ENCODE measurements at places on chromosomes 16 and 17.

DNA sequence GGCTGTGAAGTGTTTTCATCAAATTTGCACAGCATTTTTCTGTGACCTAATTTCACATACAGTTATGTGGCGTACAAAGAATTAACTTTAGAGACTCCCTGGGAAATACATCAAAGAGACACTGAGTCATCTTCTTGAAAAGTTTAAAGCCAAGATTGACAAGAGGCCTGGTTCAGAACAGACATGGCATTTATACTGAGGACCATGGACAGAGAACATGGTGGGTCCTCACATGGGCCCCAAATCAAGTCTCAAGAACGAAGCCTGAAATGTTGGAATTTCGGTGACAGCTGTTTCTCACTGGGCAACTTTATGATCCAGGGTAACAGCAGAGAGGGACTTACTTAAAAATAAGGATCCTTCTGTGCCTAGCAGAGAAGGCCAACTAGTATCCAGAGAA lies 311.5 kb upstream of the KCNJ16 start:
- no peak for DNase-seq

GRCh38 chr17:61345061-61345460 lies 54.6 kb upstream of the TBX2 start:
- no peak for DNase-seq

- no peak for DNase-seq
Observed at GRCh38 chr16:84742641-84743092, 42.9 kb downstream of the USP10 start.

GRCh38 chr16:8996891-8997290 lies 33.2 kb upstream of the USP7 start:
- DNase-seq = no peak

DNA sequence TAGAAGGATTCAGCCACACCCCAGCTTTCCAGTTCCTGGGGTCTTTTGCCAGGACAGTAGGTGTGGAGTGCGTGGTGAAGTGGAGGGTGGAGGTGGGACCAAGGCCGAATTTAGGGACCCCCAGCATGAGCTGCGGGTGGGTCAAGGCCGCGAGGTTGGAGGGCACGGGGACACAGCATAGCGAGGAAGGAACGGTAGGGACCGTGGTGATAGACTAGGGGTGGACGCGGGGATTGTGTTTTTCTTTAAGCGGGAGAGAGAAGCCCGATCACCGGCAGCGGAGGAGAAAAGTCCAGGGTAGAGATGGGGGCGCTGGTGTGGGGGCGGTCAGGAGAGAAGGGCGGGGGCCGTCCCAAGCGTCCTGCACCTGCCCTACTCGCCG lies 261 bp upstream of the B4GALNT2 start:
- DNase-seq = no peak

GRCh38 chr16:47061204-47061603 lies 82.5 kb downstream of the NETO2 start:
- no peak for DNase-seq

DNA sequence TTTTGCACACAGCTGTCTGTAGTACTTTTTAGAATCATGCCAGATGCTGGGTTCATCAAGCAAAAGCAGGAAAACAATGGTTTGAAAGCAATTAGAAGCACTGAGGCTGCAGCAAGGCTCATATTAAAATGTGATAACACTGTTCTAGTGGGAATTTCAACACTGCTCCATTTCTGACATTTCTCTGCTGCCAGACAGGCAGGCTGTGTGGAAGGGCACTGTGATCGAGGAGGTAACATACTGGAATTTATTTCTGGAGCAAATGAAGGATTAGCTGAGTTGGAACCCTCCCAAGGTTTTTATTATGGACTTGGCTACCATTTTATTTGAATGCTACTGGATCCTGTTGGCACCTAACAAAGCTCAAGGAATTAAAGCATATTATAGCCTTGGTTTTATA lies 66.9 kb downstream of the SKAP1 start:
- DNase-seq = no peak

DNA sequence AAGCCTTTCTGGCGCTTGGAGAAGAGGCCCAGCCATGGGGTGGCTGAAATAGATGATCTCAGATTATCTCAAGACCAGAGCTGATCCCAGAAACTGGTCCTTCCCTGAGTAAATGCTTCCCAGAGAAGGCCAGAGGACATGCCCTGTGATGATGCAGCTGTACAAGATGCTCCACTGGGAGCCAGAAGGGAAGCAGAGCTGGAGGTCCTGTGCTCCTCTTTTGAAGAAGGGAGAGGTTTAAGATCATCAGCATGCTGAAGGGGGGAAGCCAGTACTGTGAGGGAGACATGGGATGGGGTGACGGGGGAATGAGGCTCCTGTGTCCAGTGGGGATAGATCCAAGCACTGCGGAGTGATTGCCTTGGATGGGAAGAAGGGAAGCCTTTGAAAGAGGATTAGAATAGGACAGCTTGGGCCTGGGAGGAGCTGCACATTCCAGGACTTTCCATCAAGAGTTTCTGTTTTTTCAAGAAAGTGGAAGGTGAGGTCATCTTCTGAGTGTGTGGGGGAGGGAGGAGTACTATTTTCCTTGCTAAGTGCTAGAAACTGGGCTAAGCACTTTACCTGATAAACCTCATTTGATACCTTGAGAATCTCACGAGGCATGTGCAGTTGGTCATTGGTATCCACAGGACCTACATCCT lies 16.4 kb upstream of the ALOX15B start:
- no peak for DNase-seq

DNA sequence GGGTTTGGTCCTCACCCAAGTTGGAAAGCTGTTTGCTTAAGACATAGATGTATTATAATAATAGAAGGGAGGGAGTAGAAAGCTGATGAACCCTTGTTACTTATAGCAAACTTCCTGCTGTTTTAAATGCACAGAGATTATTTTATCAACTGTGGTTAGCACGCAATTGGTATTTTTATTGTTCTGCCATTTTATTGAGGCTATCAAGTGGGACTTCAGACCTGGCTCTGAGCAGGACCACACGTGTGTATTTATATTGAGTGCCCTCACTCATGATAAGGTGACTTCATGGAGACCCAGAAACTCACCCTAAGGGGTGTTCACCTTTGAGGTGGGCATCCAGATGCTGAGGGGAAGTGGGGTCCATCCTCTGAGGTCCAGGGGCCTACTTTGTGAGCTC lies 17.0 kb downstream of the KLHL36 start:
- no peak for DNase-seq

DNA sequence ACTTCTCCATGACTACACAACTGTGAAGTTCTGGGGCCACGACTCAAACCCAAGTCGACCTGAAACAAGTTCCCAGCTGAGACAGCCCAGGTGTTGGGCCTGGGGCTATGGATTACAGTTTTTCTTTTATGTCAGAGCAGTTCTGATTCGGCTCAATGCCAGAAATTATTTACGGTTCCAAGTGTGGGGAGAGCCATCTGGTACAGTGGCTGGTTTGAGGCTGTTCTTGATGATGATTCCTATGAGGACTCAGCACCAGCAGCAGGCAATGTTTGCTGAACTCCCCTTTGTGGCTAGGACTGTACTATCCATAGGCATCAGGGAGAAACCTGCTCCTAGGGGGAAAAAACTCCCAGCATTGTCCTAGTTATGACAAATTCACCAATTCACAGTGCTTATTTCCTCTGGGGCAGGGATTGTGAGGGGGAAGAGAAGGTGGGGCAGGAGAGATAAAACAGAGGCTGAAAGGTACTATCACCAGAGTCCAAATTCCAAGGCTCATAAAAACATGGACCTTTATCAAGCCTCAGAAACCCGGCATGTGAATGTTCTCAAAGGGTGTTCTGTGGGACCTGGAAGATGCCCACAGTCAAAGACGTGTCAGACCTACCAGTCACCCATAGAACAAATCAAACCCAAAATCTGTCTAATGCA lies 18.2 kb upstream of the CMTM4 start:
- DNase-seq = no peak

GRCh38 chr17:6558276-6558675 lies 1.9 kb upstream of the PITPNM3 start:
- no peak for DNase-seq

GRCh38 chr17:31096106-31096436 lies 1.3 kb downstream of the NF1 start:
- no peak for DNase-seq

DNA sequence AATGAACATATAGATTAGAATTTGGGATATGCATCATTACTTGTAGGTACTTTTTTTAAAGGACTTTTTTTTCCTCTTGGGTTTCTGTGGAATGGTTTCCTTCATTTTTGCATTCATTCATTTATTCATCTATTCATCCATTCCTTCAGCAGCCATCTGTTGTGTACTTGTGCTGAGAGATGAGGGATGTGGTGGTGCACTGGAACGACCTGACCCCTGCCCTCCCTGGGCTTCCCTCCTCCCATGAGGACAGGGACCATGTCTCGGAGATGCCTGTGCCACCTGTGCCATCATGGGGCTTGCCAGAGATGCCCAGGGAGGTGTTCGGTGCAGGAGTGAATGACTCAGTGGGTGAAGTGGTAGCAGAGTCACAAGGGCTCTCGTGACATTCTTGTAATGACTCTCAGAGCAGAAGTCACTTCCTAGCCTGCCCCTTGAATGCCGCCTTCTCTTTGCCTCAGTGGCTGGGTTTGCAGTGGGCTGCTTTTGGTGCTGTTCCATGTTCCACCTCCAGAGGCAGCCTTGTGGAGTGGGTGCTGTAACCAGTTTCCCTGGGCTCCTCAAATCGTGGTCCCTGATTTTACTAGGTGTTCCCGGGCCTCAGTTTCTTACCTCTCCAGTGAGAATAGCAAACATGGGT lies 43.9 kb downstream of the CLEC16A start:
- DNase-seq = peak; percentile 81

DNA sequence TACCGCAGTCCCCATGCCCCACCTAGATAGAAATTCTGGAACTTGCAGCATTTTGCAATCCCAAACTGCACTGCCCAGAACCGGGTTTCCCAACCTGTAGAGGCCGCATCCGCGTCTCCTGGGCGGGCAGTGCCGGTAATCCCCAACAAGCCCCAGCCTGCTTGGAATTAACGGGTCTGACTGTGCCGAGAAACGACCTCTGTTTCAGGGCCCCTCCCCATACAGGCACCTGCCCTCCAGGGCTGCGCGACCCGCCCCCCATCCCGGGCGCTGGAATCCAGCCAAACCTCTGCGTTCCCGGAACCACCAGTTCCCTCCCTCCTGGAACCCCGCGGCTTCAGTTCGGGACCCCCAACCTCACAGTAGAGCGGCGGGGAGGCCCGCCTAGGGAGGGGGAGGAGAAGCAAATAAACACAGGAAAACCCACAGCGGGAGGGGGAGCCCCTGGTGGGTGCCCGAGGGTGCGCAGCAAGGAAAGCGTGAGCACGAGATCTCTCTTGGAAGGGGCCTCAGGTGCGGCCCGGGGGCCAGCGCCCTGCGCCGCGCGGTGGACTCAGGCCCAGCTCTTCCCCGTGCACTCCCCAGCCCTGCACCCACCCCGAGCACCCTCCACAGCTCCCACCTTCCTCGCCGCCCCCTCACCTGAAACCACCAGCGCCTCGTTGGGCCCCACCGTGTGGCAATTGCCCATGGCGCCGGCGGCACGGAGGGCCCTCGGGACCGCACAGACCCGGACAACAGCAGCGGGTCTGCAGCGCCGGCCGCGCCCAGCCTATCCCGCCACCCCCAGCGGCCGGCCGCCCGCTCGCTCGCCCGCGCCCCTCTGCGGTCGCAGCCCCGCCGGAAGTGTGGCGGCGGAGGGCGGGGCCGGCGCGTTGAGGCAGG lies at the start of gene FLOT2:
FLOT2 (minus strand) TSS at position 850 of the 885 bp plus-strand sequence; CDS start at position 691, 159 bp downstream.
- DNase-seq = peak; percentile 38

- DNase-seq = no peak
Observed at GRCh38 chr17:13827118-13827517, 225.4 kb upstream of the HS3ST3A1 start.

- DNase-seq = no peak
Observed at GRCh38 chr17:66579556-66579955, 255.4 kb upstream of the CACNG5 start.

Measured in stimulated activated CD8-positive, alpha-beta memory T cell treated with anti-CD3 and anti-CD28 coated beads, Interleukin-15, amount 100 ng/mL, for 48 hours (primary cell).